ENCODE measurements at places on chromosomes 7 and 10. TPM values are rescaled to one million over a fixed set of nuclear protein-coding genes. Genes with fewer than 3 reads are reported as not detected.

GRCh38 chr10:114703377-114704107 lies 45.5 kb upstream of the ABLIM1 start:
- no peak for DNase-seq

- DNase-seq = no peak
Observed at GRCh38 chr7:95330204-95330960, 6.0 kb upstream of the PON1 start.

- DNase-seq = no peak
Observed at GRCh38 chr7:151491859-151492258, 27.8 kb downstream of the RHEB start.

GRCh38 chr10:122421054-122421625 lies 33.3 kb upstream of the ARMS2 start:
- no peak for DNase-seq

DNA sequence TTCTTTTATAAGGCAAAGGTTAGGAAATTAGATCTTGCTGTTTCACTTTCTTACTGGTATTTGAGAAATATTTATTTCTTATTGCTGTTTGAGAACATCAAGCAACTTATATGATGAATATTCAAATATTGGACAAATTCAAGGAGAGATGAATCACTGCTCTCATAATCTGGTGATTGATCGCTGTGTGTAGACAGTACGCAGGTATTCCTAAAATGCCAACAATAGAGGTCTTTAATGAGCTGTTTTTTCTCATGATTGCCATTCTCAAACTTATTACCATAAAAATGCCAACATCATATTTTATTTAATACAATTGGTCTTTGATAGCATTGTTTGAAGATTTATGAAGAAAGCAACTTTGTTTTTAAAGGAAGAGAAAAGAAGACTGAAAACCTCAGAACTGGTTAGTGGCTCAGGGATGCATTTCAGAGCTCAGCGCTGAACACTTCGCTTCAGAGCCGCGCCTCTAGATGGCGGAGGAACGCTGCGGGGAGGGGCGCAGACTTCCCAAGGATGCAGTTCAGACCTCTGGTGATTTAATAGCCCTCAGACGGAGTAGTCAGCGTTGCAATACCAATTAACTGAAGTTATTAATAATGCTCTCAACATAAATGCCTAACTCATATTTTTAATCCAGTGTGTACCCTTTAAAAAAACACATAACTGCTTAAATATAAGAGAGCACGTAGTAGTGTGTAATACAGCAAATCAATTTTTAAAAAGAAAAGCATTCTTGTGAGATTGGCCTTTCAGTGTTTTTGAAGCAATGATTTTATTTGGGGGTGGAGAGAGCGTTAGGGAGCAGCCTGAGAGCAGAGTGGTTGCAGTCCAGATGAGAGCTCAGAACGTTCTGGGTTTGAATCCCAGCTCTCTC lies 38.5 kb upstream of the STEAP4 start:
- no peak for DNase-seq

DNA sequence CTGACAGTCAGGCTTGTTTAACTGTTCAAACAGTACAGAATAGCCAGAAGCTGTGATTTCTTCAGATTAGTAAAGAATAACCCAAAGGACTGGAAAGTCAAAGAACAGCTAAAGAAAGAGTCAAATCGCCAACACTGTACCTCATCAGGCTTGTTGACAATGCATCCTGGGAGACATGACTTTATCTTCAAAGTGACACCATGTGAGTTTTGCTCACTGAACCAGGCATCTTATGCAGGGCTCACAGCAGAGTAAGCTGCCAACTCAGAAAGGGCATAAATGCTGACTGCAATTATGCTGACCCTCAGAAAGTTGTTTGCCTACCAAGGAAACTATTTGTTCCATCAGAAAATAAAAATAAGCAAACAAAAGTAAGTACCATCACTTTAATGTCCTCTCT lies 96.4 kb downstream of the MAGI2 start:
- DNase-seq = no peak

DNA sequence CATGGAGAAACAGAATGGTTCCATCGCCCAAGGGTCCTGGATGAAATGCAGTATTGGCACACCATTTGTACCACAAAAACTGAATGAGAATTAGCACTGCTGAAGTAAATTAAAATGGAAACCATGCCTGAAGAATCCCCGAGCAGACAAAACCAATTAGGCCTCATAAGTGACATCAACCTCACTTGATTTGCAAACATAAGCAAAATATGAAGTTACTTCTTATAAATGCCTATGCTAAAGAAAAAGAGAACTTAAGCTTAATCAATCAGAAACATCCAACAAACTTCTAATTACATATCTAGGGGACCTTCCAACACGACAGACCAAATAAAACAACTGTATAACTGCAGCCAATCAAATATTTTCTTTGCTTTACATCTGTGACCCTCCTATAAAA lies 4.4 kb downstream of the FAM3C start:
- no peak for DNase-seq

DNA sequence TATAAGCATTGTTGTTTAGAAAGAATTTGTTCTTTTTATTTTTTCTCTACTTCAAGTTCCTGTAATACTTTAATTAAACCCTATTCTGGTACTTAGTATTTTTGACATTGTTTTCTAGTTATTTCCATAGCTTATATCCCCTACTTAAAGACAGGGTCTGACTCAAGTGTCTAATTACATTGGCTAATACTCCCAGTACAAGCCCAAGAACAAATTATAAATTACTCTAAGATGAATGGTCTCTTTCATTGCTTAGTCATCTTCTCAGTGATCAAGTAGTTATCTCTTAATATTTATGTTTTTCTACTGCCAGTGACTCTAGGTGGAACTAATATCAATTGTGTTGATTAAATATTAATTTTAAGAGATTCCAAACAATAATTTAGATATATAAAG lies 21.6 kb downstream of the AHR start:
- DNase-seq = no peak

DNA sequence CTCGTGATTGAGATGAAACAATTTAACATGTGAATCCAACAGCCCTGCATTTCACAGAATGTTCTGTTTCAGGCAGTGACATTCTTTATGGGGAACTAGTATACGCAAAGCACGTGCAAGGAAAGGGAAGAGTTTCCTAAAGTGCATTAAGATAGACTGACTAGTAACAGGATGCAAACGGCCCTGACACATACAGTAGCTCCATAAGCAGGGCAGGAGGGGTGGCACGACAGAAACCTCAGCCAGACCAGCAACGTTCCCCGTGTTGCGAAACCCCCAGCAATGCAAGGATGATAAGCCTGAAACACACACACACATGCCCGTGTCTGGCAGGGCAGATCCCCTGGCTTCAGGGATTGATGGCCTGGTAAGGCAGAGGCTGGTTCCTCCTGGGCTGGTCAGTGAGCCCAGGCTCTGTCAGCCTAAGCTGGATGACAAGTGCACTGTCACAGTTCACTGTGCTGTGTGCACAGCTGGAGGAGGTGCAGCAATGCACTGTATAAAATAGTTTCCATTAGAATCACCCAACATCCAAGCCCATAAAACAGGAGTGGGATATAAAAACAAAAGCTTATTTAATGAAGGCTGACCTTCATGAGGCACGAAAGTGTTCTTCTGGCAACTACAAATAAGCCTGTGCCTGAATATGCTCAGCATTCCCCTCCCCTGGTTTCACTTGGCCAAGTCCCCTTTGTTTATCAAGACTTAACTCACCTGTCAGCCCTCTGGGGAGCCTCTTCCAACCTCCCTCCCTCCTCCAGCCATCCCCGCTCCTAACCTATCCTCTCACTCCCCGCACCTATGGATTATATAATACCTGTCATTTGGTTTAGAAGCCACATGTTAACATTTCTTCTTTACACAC lies 88.8 kb downstream of the GSAP start:
- DNase-seq = no peak

The MRLN gene
- not detected for total RNA-seq

The AUTS2 gene
- 28.1 TPM for total RNA-seq

The COL26A1 gene
- total RNA-seq = not detected

The EBF3 gene
- total RNA-seq = 28.6 TPM
